ENCODE measurements at places on chromosomes 4 and X.

DNA sequence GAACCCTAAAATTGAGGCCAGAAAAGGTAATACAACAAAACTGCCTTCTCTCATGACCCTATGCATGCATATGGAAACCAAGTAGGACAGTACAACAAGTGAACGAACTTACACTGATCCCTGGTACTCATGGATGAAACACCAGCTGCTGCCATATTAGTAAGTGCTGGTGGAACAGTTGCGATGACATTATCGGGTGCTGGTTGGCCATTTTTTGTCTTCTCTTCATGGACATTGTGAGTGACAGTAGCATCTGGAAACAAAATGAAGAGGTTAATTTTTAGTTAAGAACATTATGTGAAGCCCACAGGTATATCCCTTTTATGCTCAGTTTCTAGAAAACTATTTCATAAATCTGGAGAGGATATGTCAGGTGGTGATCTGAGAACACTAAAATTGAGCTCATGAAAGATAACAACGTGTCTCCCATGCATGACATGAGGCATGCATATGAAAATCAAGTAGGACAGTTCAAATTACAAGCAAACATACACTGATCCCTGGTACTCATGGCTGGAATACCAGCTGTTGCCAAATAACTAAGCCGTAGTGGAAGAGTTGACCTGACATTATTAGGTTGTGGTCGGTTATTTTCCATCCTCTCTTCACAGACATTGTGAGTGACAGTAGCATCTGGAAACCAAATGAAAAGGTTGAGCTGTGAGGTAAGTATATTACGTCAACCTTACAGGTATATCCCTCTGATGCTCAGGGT lies 74.2 kb upstream of the CT45A1 start:
- no peak for DNase-seq

DNA sequence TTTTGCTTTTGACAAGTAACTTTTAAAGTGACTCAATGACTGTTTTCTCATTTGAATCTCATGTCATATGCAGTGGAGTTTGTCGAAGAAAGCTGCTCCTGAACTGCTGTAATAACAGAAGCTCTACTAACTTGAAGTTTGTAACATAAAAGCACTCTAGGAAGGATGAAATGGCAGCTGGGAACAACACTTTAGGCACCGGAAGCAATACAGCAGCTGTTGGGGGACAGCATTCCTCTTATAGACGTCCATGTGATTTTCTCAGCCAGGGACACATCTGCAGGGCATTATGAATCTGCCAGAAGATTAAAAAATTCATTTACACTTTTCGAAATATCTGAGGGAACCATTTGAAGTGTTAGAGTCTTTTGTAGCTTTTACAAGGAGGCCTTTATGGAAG lies 1035.8 kb downstream of the ADGRL3 start:
- no peak for DNase-seq

- no peak for DNase-seq
Measured at GRCh38 chr4:43763029-43763610, 685.5 kb downstream of the KCTD8 start.

DNA sequence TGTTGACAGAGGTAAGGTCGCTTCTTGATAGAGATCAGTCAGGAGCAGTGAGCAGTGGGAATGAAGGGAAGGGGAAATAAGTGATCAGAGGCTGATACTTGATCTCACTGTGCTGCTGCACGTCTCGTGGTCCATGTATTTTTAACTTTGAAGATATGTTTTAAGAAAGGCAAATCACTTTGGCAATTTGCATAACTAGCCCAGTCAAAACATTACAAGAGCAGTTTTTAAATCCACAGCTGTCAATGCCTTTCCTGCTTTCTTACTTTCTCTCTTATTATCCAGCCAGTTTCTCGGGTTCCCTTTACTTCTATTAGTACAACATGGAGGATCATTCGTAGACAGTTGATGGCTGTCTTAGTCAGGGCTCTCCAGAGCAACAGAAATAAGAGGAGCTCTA lies 472.8 kb downstream of the TMA16 start:
- DNase-seq: no peak

- DNase-seq: no peak
Measured at GRCh38 chrX:123083924-123084323, 100.2 kb upstream of the GRIA3 start.

GRCh38 chr4:40087799-40088366 lies 31.2 kb downstream of the N4BP2 start:
- no peak for DNase-seq

- no peak for DNase-seq
Measured at GRCh38 chr4:24888475-24889344, 24.1 kb downstream of the CCDC149 start.

- no peak for DNase-seq
Measured at GRCh38 chr4:185535612-185536410, 504 bp upstream of the PDLIM3 start.

GRCh38 chrX:13272426-13272825 lies 47.4 kb downstream of the ATXN3L start:
- DNase-seq: no peak

- no peak for DNase-seq
Measured at GRCh38 chr4:114015444-114015899, 36.0 kb upstream of the ARSJ start.

DNA sequence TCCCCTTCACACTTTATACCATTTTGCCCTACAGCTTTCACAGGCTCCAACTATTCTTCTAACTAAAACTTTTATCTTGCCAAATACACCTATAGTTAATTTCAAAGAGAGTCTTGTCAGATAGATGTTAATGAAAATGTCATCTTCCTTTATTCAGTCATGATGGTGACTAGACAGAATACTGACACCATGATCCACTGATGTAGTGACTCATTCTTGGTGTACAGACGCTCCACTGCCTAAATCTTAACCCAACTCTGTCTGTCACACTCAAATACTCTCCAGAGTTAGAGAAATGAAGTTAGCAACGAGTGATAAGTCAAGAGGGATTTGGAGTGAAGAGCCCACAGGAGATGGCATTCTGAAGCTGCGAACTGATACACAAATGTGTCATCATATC lies 32.1 kb upstream of the HDAC8 start:
- DNase-seq: no peak

DNA sequence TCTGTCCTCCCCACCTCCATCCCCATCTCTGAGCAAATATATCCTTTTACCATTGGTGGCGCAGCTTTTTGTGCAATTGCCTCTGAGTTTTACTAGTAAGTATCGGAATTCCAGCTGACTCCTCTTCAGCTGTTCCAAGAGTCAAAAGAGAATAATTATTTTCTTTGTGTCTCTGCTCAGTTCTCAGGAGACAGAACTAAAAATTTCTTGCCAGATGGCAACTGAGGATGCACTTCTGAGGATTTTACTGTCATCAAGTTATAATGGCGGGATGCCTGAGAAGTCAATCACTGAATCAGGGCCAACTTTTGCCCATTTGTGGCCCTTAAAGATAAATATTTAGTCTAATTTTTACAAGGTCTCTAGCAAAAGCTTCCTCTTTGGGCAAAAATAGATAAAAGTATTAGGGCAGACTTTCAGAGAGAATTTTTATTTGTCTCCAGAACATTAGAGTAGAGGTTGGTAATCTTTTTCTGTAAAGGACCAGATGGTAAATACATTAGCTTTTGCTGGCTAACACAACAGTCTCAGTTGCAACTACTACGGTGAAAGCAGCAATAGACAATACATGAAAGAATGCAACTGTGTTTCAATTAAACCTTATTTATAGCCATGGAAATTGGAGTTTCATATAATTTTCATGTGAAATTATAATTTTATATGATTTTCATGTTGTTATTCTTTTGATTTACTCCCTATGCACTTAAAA lies 15.6 kb upstream of the ADGRA3 start:
- DNase-seq: no peak

DNA sequence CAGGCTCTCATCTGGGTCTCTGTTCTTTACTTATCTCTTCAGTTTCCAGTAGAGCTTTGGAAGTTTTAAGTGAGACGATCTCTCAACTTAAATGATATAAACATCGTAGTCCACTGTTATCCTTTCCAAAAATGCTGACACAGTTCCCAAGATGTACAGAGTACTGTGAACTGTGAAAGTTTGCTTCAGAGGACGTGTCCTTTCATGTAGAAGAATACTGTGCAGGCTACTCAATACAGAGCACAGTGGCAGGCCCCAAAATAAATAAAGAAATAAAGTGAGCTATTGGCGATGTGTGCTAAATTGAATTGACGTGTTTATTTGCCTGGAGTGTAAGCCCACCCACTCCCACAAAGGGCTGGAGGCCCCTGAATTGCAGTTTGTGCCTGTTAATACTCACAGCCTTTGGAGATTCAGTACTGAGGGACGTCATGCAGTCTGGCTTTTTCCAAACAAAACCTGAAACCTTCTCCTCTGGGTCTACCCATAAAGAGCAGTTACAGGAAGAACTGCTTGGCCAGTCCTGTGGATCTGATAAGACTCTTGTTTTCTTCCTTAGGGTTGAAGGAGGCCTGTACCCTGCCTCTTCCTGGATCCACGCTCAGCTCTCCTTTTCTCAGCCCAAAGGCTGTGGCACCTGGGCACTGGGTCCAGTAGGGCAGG lies 66.1 kb downstream of the SOWAHB start:
- DNase-seq: no peak

GRCh38 chr4:186472948-186473347 lies 82.4 kb downstream of the MTNR1A start:
- DNase-seq: no peak

DNA sequence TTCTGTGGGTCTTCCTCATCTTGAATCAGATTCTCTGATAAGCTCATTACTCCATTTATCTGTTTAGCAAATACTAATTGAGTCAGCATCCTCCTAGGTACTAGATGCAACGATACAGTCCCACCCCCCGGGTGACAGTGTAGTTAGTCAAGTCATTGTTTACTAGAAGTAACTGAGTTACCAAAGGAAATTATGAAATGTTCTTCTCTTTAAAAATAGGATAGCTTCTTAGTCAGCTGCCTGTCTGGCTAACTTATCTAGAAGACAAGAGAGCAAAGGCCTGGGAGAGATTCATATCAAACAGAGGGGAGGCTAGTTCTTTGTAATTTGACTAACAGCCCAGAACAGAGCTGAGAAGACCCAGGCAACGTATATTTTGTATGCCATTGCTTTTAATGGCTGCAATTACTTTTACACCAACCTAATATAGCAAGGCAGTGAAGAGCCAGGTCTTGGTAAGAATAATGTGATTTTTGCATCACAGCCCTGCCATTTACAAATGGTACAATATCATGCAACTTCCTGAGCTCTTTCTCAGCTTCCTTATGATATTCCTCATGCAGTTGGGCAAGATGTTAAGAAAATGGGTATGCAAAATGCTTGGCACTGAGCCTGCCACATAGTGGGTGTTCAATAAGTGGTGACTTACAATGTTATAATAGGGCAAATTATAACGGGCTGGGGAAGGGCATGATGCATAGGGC lies 149.9 kb downstream of the CHIC2 start:
- no peak for DNase-seq

GRCh38 chr4:172188248-172188988 lies 375.2 kb downstream of the GALNTL6 start:
- no peak for DNase-seq

- no peak for DNase-seq
Measured at GRCh38 chr4:138869165-138869564, 146.4 kb upstream of the NOCT start.

DNA sequence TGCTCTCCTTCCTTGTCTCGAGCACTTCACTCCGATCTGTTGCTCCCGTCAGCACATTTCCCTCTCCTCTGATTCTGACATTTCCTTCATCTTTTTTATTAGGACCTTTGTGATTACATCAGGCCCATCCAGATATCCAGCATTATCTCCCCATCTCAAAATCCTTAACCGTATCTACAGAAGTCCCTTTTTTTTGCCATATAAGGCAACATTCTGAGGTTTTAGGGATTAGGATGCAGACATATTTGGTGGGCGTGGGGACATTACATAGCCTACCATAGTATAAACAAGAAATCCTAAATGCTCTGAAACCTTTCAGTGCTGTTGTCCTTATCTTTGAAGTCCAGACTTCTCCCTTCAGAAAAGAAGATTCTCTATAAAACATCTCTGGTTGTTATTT lies 505.0 kb upstream of the PITX2 start:
- DNase-seq: no peak

- DNase-seq: no peak
Measured at GRCh38 chrX:150644422-150644821, 48.8 kb upstream of the MTMR1 start.

DNA sequence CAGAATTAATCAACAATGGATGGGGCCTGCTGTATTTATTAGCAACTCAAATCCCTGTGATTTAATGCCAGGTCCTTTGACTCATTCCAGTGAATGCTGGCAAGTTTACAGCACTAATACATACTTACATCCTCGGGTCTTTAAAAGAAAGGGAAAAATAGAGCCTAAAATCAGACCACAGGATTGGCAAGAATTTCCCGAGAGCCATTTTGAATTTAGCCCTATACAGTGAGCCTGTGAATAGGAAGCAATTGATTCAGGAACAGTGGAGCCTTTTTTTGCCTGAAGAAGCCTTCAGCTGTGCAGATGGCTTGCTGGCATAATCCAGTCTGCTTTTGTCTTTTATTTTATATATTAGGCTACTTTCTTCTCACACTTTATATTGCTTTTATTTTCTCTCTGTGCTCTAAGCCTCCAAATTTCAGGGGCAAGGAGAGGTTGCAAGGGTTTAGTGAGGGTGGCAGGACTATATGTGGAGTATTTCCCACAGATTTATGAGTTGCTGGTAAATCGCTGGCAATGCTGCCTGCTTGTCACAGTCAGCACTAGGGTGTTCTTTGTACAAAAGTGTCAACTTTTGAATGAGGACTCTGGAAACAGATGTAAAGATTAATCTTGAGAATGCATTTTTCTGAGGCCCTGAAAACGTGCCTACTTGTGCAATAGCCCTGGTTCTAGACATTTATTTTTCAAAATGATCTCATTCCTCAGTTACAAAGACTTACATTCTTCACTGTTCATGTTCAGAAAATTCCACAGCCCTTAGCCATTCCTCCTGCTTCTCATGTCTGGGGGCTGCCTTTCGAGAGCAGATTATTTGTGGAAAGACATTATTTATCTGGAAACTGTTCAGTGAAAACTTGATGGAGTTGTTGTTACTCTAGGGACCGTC lies 303.5 kb downstream of the SPRY1 start:
- no peak for DNase-seq

DNA sequence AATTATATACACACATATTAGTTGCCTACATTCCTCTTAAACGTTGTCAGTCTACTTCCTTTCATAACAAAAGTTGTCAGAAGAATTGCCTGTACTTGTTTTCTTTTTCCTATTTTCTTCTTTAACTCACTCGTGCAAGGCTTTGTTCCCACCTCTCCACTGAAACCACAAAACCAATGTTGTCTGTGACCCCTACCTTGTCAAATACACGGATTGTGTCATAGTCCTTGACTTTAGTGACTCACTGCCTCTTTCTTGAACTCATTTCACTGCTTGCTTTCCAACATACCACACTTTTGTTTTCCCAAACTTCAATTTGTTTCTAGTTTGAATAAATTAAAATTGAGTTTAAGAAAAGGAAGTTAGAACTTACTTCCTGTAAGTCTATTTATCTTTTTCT lies 283.9 kb upstream of the AGA start:
- no peak for DNase-seq

DNA sequence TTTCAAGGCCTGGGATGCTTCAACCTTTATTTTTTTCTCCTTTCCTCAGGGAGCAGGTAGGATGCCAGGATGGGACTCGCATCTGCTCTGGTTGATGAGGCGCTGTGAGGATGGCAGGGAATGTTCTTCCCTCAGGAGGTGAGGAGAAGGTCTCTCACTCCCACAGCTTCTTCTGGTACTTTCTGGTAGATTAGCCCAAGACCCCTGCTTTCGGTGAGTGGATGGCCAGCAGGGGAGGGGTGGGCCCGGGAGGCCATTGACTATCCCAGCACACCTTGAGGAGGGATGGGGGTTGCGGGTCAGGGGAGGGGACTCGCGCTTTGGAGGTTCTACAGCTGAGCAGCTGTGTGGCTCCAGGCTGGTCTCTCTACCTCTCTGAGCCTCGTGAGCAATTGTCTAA lies 14.8 kb downstream of the CYTL1 start:
- no peak for DNase-seq
